ENCODE measurements at places on chromosomes 2 and 18.

GRCh38 chr2:122758967-122759366 is 1003.5 kb downstream of the TSN start:
- no peak for DNase-seq

- DNase-seq: no peak
These were observed 211.9 kb downstream of the PTGR3 start for GRCh38 chr18:74996996-74997395.

- DNase-seq: no peak
These were observed 879.6 kb downstream of the SUCLG1 start for GRCh38 chr2:83579507-83579906.

DNA sequence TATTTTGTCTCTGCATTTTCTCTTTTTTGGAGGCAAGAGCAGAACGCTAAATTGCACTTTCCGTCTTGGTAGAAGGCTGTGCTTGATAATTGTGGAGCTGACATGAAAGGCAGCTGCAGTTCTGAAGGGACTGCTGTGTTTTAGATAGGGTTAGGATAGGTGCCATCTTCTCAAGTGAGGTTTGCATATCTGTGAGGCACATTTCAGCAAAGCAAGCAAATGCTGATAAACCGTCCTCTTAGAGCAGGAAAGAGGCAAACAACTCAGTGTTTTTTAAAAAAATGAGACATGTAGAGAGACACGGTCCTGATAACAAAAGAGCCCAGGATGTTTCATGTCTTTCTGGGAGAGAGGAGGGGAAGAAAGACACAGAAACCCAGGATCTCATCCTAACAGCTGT is 217.7 kb downstream of the SOCS6 start:
- no peak for DNase-seq

DNA sequence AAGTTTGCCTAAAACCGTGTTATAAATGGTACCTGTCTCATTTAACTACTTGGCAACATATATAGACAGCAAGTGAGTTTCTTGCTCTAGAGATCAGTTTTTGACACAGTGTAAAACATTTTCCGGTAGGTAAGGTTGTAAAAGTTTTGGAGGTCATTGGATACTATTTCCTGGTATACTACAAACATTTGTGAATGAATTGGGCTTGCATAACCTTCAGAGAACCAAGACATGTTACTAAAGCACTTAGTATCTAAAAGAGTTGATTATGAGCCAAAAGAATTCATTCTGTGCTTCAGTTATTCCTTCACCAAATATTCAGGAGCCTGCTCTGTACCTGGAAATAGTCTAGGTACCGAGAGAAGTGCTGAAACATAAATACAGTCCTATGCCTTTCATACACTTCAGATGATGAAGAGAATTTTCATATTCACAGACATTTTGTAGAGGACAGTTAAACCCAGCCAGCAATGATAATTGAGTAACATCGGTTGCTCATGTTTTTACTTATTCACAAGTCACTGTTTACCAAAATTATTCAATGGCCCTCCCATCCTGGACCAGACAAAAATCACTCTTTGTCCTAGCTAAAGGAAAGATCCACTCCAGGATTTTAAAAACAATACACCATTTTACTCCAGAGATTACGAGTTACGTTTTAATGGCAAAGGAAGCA is 319.4 kb upstream of the RBMS1 start:
- DNase-seq: no peak

Data from ureter (tissue), 1 donor.